ENCODE measurements at places on chromosomes 5 and 9. TPM values are rescaled to one million over a fixed set of nuclear protein-coding genes. Genes with fewer than 3 reads are reported as not detected.

Gene SLC25A2
- total RNA-seq: not detected

GRCh38 chr5:100903039-100903887 lies at the start of gene ST8SIA4:
Gene ST8SIA4 (minus strand): TSS chr5:100903282. CDS start chr5:100902955, 327 bp downstream.
- DNase-seq: peak; percentile 90

DNA sequence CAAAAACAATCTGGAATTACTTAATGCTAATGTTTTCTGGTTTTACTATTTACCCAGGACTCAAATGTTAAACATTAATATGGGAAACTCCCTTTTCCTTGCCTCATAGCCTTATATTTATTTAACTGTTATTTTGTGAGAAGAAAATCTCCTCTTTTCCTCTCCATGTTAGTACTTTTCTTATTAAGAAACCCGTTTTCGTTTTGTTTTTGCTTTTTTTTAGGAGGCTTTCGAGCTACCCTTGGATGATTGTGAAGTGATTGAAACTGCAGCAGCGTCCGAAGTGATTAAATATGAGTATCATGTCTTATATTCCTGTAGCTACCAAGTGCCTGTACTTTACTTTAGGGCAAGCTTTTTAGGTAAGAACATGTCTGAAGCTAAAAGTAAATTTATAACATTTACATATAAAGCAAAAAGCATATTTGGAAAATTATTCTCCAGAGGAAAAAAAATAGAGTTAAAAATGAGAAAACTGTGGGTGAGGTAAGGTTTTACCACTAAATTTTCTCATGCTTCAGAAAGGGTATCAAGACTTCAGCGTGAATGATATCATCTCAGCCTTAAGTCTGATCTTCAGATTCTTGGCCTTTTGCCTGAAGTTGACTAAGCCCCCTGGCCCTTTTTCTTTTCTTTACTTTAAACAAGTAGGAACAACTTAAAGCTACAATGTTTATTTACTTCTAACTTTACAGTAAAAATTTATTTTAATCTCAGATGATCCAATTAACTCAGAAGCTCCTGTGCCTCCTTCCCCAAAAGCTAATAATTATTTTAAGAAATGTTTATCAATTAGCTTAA lies 113.8 kb downstream of the RPS23 start:
- no peak for DNase-seq

Gene IRX4
- total RNA-seq: not detected

- no peak for DNase-seq
Measured at GRCh38 chr5:133396814-133397213, 215.5 kb downstream of the FSTL4 start.

DNA sequence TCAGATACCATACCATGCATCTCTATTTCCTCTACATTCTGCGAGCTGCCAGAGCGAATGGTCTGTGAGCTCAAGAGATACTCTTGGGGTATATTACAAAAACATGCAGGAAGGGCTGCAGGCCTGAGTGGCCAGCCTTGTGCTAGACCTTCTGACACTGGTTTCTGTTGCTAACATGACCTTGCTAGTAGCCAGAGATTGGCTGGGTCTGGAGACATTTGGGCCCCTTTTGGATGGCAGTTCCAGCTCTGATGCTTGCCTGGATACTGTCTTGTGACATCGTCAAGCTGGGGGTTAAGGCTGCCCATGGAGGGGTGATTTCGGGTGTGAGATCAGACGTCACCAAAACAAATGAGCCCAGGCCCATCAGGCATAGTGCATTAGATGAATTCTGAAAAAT lies 56.1 kb upstream of the FSTL4 start:
- DNase-seq: no peak

GRCh38 chr5:62066761-62067277 lies 239.2 kb upstream of the KIF2A start:
- no peak for DNase-seq

Gene RLN1
- 0.79 TPM for total RNA-seq

Gene NEURL1B
- total RNA-seq: 168 TPM

DNA sequence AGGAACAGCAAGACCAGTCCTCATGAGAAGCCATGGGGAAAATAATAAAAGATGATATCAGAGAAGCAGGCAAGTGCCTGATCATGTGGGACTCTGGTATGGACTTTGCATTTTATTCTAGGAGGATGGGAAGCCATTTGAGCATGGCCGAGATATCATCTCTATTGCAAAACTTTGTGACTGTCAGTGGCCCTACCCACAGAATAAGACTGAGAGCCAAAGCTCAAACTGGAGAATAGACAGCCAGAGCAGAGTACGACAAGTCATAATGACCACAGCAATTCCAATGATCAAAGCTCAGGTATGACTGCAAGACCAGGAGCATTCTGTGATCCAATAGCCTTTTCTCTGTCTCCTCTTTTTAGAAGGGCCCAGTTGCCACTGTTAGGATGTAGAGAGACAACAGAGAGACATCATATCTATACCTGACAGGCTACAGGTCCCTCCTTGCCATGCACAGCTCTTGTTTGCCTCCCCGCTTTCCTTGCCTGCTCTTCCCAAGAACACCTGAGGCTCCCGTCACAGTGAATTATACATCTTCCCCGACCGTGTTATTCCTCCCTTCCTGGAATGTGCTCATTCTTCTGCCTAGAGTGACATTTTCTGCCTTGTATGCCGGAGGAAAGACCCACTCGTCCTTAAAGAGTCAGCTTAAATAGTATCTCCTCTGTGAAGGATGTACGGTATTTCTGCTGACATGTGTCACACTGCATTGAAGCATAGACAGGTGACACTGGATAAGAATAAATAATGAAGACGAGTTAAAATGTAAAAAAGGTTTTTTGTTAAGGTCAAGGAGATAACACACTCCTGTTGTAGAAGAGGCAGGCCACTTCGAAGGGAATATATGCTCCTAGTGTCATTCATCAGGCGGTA lies 248.7 kb upstream of the MAP3K1 start:
- DNase-seq: no peak

DNA sequence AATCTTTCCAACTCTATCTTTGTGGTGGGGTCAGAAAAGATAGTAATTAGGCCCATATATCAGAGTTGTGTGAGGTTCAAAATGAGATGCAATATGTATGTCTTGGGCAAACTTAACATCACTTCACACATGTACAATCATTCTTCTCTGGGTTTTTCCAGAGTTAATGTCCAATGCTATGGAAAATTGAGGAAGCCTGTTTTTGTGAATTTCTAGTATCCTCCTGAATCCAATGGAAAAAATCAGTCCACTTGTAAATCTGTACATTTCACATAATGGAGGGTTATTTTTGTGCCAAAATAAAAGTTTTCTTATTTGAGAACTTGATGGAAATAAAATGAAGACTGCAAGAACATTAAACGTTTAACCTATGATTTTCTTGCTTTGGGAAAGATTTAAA lies 155.6 kb upstream of the SEMA6A start:
- DNase-seq: no peak

- no peak for DNase-seq
Measured at GRCh38 chr9:3742586-3742985, 216.8 kb upstream of the RFX3 start.

DNA sequence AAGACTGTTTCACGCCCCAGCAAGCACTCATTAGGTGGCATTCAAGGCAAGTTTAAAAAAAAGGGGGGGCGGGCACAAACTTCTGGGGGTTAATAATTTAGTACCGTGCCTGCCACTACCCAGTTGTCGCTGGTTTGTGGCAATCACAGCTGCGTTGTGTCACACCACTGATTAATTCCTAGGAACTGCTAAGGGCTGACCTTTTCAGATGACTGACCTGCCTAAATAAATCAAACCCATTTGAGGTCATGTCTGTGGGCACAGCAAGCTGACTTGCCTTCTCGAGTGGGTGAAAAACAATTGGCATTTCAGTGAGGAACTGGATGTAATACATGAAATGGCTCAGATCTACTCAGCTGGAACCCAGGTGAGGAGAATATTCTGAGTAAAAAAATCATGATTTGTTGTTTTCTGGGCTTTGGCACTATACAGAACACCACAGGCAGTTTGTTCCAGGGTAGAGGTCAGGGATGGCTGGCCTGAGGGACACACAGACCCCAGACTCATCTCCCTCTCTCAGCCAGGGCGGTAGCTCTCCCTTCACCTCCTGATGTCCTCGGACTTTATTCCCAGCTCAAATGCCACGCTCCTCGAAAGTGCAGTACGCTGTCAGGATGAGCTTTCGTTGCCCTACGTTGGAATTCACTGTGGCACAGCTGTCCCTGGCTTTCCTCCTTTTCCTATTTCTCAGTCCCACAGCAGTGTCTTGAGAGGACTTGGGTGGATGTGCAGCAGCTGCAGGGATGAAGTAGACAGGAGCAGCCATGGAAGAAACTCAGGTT lies 15.5 kb upstream of the MGAT1 start:
- no peak for DNase-seq

- no peak for DNase-seq
Measured at GRCh38 chr5:134090522-134090921, 24.0 kb upstream of the TCF7 start.

GRCh38 chr5:73494721-73495120 lies 3.5 kb upstream of the BTF3 start:
- no peak for DNase-seq

- DNase-seq: no peak
Measured at GRCh38 chr9:98429613-98430012, 174.2 kb upstream of the TBC1D2 start.

GRCh38 chr9:6660512-6660911 lies 15.0 kb upstream of the GLDC start:
- DNase-seq: no peak

DNA sequence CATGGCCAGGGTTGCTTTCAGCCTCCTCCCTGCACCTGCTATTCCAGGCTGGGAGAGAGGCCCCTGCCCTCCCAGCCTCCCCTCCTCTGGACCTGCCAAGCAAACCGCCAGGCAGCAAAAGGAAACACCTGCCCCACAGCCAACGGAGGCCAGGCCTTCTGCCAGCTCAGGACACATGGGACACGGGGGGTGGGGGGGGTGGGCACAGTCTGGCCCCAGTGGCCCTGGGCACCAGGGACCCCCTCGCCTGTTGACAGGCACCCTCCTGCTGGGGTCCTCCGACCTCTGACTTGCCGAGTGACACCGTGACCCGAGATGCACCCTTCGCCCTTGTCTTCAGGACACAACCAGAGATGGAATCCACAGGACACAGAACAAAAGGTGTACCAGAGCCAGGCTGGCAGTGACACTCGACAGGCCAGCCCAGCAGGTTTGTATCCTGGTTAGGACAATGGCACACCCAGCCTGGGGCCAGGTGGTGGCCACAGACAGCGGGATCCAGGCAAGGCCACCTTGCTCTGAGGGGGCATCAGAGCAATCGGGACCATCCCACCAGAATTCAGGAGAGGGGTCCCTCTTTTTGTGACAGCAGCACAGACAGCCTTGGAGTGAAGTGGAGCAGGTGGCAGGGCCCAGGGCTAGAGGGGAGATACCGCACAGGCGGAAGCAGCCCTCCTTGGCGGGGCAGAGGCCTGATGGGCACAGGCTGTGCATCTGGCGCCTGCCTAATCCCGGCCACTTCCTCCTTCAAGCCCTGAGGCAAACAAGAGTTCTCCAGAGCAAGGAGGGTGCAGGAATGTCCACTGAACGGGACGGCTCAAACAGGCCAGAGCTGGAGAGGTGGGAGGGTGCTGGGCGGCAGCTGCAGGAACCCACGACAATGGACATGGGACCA lies 1.3 kb upstream of the TMEM210 start:
- no peak for DNase-seq

Gene SPINK4
- total RNA-seq: not detected

Gene IGIP
- 12.8 TPM for total RNA-seq

Gene GRM6
- total RNA-seq: not detected

DNA sequence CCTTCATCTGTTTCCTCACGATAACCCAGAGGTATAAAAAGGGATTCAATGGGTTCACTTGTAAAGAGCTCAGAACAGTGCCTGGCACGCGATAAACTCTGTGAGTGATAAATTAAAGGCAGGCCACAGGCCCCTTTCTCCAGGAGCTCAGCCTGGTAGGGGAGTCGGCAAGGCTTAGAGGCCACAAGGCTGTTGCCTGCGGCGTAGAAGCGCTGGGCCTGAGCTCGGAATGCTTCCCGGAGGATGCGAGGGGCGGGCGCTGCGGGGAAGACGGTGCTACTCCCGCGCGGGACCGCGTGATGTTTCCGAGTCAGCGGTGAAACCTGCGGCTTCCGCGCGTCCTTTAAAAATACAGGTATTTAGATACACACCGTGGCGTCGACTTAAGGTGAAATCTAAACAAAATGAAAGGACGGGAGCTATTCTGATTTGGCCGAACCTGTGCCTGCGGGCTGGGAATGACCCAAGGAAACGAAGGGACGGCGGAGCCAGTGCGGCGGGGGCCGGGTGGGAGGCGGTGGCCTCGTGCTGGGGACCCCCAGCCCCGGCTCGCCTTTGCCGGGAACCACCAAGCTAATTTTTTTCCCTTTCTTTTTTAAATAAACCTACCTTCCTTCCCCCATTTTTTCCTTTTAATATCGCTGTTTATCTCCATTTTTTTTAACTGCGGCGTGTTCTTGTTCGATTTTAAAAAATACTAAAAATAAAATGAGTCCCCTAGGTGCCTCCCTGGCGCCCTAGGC lies 6.2 kb downstream of the NKX2-5 start:
- DNase-seq: no peak

Gene PLAC8L1
- total RNA-seq: not detected

- no peak for DNase-seq
Measured at GRCh38 chr9:81902196-81902595, 26.0 kb upstream of the SPATA31D4 start.

- no peak for DNase-seq
Measured at GRCh38 chr9:126607731-126608130, 6.0 kb upstream of the LMX1B start.

Gene CYLC2
- not detected for total RNA-seq

DNA sequence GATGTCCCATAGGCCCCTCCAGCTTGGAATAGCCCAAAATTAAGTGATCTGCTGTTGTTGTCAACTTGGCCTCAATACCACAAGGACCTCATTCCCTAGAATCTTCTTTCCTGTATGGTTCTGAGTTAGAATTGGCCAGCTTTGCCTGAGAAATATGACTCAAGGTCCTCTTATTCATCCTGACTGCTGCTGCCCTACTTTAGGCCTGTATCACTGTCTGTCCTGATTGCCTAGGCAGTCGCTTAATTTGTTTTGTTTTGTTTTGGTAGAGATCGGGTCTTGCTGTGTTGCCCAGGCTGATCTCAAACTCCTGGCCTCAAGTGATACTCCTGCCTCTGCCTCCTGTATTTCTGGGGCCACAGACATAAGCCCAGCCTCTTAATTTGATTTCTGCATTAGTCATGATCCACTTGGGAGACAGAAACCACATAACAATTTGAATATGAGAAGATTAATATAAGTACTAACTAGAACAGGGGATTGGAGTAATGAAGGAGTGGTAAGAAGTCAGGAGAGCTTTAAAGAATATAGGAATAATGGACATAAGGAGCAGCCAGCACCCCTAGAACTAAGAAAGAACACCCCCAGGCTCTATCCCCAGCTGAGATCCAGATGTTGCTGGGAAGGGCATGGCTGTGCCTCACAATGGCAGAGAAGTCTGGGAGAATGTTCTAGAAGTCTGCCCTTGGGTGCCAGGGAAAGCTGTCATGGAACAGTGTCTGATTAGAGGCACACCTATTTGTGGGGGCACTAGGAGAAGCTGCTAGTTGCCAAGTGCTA lies 4.6 kb downstream of the TEX53 start:
- no peak for DNase-seq

DNA sequence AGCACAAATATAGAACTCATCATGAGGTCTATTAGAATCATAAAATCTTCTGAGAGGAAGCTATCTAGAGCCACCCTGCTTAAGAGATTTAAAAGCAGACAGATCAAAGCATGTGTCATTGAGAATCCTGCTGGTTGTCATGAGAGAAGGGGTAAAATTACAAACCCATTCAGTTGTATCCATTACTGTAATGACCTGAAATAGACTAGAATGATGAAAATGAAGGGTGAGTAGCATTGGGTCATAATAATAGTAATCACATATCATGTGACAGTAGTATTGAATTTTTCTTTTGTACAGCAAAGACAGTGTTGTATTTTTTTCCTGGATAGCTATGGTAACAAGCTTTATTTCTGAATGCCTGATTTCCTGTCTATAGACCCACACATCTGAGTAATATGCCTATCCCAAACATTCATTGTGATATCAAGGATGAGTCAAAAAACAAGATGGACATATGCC lies 149.0 kb downstream of the PDE4D start:
- DNase-seq: no peak
